ENCODE measurements at places on chromosomes 3 and 15.

DNA sequence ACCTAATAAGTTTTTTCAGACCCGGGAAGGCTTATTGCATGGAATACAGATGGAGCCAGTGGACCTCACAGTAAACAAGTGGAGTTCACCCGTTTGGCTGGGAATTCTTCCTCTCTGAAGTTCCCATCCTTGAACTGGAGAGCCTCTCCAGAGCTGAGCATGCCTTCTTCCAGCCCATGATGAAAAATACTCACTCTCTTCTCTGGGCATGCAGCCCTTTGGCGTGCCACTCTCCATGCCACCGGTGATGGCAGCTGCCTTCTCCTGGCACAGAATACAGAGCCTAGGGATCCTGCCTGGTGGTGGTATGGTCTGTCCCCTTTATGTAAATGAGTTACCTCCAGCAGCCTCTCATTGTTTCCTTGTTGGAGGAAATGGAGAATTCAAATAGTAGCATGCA lies 150.8 kb downstream of the LEKR1 start:
- DNase-seq, result no peak

DNA sequence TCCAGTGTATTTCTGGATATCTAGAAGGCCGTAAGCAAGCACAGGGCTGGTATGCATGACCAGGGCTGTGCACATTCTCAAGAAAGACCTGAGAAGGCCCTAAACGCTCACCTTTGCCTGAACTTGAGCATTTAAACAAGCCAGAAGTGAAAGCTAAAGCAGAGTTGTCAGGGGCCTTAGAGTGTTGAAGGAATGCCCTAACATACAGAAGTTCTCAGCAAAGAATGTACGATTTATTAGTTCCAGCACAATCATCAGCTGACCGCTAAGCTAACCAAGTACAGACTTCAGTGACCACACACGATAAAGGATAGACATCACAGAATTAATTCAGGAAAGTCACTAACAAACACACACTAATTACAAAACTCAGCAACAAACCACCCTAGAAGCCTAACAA lies 8.7 kb downstream of the HLTF start:
- no peak for DNase-seq

- no peak for DNase-seq
Measured at GRCh38 chr15:47888385-47889100, 171.2 kb downstream of the SEMA6D start.

- DNase-seq, result no peak
Measured at GRCh38 chr15:45141386-45141785, 11.6 kb downstream of the DUOX1 start.

DNA sequence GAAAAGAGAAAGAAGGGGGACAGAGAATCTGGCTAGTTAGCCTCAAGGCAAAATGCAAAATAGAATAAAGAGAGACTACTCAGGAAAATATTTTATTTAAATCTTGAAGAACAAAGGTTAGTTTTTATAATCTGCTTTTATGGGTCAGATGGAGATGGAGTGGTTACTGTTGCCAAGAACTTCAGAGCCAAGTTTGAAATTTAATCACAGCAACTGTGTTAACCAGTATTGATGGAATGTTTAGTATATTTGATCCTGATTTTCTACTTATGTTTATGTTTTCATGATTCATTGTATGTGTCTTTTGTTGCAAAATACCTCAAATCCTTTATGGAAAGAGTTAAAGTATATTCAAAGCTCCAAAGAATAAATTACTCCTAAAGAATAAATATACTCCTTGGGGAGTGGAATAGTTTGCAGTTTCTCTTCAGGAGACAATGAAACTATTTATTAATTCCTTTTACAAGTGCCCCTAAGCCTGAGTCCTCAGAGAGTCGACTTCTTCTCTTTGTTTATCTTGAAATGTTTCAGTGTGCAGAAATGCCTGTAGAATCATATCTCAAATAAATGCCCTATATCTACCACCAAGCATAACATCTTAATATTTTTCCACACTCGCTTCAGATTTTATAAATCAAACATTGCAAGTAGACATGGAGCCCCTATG lies 60.9 kb upstream of the THSD4 start:
- DNase-seq, result no peak

DNA sequence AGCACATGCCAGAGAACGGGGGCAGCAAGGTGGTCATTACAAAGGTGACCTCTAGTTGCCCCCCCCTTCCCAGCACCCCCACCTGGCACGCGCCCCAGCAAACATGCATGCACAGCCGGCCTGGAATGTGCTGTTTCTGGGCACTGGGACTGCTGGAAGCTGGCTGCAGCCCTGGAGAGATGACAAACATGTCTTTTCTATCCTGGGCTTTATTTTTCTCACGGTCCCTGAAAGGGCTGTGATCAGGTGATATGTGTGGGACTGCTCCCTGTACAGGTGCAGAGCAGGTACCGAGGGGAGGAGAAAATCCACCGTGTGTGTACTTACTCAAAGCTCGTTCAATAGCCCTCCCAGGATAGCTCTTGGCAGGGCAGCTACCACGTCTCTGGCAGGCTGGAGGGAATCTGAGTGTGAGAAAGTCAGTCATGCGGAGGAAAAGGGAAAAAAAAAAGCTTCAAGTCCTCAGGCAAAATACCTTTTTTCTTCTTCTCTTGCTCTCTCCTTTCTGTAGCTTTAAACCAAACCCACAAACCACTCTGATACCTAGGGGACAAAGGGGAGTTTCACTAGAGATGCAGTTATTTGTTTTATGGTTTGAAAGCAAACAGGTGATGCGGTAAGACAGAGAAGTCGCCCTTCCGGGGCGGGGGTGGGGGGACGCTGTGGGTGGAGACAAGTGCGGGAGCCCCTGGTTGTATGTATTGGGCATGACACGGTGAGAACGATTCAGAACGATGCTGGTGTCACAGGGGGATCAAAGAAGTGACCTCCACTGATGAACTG lies 5.0 kb upstream of the HES1 start:
- no peak for DNase-seq

- DNase-seq, result no peak
Measured at GRCh38 chr3:161673866-161674265, 177.3 kb downstream of the OTOL1 start.

DNA sequence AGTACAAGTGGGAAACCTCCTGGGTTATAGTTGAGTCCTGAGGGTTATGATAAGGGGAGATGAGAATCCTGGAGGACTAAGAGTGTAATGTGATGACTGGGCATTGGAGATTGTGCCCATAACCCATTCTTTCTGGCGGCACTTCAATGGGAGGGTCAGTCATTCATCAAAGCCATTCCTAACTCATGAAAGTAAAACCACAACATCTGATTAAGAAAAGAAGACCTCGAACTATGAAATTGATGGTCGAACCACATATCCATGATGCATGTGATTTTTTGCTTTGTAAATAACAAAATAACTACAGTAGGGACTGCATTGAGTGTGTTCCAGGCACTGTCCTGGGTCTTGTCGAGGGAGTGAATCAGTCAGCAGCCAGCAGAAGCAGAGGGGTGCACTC lies 215.1 kb downstream of the SHQ1 start:
- no peak for DNase-seq

DNA sequence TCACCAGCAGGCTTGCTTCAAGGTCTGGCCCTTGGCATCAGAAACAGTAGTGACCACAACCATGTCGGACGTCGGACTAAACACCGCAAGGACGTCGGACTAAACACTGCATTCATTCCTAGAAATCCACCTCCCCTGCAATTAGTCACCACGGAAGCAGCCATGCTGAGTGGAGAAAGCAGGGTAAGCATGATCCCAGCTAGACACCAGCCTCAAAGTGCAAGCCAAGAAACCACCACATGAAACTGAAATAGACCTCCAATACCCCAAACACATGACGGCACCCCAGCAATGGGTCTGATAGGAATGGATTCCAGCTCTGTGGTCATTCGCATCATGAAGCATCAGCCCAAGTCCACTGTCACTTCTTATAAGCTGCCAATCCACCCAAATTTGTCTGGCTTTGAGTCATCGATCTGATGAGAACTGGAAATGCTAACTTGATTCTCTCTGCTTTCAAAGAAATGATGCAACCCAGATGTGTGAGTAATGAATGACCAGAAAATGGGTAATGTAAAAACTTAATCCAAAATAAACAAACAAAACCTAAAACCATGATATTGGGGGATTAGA lies 348.3 kb upstream of the TMCO5A start:
- DNase-seq, result no peak

DNA sequence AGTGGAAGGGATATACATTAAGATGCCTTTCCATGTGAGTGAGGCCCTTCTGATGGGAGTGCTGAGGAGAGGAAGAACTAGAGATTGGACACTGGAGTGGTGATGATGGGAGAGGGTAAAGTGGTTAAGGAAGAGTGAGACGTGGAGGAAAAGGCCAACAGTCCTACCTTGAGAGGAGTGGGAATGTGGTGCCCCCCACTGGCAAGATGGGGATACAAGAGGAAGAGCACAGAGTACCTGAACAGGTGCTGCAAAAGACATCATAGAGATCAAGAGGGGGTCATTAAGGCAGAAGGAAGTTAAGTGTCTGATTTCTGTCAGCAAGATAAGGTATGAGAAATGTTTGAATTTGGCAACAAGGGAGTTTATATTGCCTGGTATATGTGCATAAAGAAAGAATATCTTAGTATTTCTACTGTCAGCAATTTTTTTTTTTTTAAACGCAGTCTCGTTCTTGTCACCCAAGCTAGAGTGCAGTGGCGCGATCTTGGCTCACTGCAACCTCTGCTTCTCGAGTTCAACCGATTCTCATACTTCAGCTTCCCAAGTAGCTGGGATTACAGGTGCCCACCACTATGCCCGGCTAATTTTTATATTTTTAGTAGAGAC lies 34.0 kb downstream of the ARIH2 start:
- peak; percentile 54 for DNase-seq

- DNase-seq, result no peak
Measured at GRCh38 chr3:160793722-160794252, 37.8 kb downstream of the PPM1L start.

GRCh38 chr15:85755942-85756341 lies 38.8 kb downstream of the KLHL25 start:
- no peak for DNase-seq

DNA sequence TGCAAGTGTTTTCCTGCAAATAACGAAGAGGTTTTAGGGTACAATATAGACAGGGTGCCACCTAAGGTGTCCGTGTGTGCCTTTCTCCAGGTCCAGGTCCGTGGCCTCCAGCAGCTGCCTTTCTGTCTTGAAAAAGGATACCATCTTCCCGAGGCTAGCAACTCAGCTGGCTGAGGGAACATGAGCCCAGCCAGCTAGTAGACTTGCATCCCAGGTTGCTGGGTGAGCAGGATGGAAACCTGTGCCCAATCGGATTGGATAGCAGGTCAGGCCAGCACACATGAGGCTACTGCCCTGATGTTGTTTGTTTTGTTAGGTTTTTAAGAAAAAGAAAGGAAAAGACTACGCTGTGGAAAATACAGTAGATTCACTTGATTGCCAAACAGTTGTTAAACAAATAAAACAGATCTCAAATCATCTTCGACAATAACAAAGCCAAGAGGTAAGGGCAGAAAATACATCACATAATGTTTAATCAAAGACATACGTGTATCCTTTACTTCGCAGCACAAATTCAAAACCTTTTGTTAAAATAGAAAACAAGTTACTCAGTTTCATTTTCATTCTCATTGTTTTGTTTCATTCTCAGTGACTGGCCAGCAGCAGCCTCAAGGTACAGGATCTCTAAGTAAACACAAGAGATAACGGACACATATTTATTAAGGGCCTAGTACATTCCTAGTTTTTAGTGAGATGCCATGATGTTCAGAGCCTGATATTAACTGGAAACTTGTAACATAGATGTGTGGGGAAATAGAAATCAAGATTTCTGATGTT lies 661.2 kb upstream of the NR2F2 start:
- no peak for DNase-seq

DNA sequence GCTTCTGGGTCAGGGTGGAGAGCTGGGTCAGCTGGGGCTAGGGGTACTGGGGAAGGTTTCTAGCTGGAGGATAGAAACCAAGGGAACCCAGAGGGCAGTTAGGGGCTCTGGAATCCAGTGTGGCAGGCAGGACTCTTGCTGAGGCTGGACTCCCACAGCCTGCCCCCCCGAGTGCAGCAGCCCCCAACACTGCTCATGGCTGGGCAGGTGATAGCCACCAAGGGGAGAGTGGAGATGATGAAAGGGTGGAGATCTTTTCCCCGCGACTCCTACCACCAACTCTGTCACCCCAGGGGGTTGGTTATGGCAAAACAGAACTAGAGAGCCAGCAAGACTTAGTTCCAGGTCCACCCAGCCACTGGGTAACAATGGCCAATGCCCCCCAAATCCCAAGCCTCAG lies 16.9 kb upstream of the LINGO1 start:
- DNase-seq, result no peak

DNA sequence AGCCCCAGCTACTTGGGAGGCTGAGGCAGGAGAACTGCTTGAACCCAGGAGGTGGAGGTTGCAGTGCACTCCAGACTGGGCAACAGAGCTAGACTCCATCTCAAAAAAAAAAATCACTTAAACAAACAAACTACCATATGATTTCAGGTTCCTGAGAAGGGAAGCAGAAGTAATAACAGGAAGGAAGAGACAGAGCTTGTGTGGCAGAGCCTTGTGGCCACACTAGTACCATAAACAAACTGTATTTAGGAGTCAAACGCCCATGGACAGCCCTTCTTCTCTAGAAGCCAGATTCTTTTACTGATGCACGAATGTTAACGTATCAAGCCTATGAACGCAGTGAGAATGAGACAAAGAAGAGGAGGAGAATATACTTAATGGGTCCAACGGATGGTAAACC lies 12.0 kb downstream of the MTMR10 start:
- DNase-seq, result no peak

DNA sequence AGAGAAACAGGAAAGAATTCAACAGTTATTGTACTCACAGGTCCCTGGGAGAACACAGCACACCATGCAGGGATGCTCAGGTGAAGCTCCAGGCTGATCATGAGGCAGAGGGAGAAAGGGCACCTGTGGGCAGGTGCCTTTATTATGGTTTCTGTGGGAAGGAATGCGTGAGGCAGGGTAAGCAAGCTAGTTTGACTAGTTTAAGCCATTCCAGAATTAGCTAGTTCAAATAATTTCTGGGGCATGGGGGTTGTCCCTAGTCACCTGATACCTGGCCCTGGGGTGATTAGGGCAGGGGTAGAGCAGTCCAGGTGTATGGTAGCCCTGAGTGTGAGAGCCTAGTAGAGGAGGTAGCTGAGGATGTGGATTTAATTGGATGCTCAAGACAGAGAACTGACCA lies 47.9 kb upstream of the DCLK3 start:
- DNase-seq, result no peak

DNA sequence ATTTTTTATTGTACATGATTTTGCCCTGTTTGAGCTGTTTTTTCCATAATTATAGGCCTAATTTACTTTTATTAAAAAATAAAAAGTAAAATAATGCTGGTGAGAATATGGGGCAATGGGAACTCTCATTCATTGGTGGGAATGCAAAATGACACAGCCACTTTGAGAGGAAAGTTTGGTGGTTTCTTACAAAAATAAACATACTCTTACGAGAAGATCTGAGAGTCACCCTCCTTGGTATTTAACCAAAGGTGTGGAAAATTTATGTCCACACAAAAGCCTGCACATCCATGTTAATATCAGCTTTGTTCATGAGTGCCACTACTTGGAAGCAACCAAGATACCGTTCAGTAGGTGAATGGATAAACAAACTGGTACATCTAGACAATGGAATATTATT lies 9.8 kb downstream of the MUC13 start:
- DNase-seq, result no peak

Measured in activated T-cell treated with anti-CD3 and anti-CD28 coated beads, Interleukin-2, amount 50 U/mL, for 72 hours (primary cell).